ENCODE measurements at places on chromosomes 1 and 21. TPM values are rescaled to one million over a fixed set of nuclear protein-coding genes. Genes with fewer than 3 reads are reported as not detected.

The GNG12 gene
- total RNA-seq: 70.0 TPM

The OXCT2 gene
- total RNA-seq: 1.9 TPM

The RNASEL gene
- 1.2 TPM for total RNA-seq

The PKNOX1 gene
- total RNA-seq: 16.5 TPM

The A3GALT2 gene
- total RNA-seq: not detected

The SPATA21 gene
- total RNA-seq: not detected

- H3K27ac ChIP-seq: no peak overlapping the region
- no peaks in the 10 kb centered on the region for H3K27me3 ChIP-seq
- H3K36me3 ChIP-seq: peaks cover 17% of the 10 kb centered on the region
- no peak overlapping the region for H3K4me3 ChIP-seq
Measured at GRCh38 chr1:153746174-153746573, 18.3 kb downstream of the INTS3 start.

DNA sequence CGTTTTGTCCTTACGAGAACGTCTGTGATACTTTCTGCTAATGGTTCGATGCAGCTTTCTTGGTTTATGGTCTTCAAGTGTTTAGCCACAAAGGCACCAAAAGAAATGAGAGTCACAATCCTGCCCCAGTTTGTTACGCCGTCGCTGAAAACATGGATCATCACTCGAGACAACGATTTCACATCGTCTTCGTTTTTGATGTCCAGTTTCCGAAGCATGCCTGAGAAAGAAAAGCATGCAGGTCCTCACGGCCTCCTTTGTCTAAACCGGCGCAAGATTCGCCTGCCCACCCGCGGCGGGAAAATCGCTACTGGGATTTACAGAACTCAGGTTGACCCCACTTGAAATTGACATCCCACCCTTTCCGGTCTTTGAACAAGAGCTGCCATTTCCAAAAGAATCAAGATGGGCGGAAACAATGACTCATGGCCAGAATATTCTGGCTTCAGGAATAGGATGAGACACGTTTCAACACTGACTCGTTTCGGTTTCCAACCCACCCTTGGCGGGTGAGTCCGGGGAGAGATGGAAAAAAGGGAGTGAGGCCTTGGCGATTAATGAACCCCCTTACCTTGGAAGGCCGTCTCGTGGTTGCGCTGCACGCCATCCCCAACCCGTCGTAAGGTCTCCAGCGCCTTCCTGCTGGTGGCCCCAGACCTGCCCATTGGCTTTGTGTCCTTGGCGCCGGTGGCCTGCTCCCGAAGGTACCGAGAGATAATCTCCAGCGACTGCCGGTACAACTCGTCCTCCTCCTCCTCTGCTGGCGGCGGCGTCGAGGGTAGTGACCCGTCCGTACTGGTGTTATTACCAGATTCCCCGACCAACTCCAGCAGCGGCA is 919 bp downstream of the MCL1 start:
- H3K4me3 ChIP-seq: peak overlapping the region; percentile 100
- peaks cover 22% of the 10 kb centered on the region for H3K4me1 ChIP-seq
- peaks cover 46% of the 10 kb centered on the region for H3K36me3 ChIP-seq
- peak overlapping the region; percentile 95 for H3K27ac ChIP-seq
- DNase-seq: no peak
- no peaks in the 10 kb centered on the region for H3K27me3 ChIP-seq

DNA sequence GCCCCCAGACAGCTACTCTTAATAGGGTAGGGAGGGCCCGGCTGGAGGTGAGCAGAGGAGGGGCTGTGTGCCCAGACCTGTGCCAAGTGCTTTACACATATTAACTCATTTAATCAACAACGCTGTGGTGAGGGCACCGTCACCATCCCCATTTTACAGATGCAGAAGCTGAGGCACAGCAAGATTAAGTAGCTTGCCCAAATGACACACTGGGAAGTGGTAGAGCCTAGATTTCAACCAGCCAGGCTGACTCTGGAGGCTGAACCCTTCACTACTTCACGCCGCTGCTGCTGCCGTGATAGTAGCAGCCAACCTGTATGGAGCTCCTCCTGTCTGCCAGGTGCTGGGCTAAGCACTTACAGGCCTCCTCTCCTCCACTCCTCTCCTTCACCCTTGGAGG is 127.2 kb downstream of the PTPRU start:
- H3K4me1 ChIP-seq: no peaks in the 10 kb centered on the region
- H3K27me3 ChIP-seq: peaks cover 12% of the 10 kb centered on the region
- DNase-seq: no peak
- H3K4me3 ChIP-seq: no peak overlapping the region
- no peak overlapping the region for H3K27ac ChIP-seq
- H3K36me3 ChIP-seq: no peaks in the 10 kb centered on the region

- H3K27me3 ChIP-seq: no peaks in the 10 kb centered on the region
- DNase-seq: no peak
- no peak overlapping the region for H3K4me3 ChIP-seq
- H3K36me3 ChIP-seq: no peaks in the 10 kb centered on the region
Measured at GRCh38 chr1:96843196-96843595, 121.6 kb downstream of the PTBP2 start.

DNA sequence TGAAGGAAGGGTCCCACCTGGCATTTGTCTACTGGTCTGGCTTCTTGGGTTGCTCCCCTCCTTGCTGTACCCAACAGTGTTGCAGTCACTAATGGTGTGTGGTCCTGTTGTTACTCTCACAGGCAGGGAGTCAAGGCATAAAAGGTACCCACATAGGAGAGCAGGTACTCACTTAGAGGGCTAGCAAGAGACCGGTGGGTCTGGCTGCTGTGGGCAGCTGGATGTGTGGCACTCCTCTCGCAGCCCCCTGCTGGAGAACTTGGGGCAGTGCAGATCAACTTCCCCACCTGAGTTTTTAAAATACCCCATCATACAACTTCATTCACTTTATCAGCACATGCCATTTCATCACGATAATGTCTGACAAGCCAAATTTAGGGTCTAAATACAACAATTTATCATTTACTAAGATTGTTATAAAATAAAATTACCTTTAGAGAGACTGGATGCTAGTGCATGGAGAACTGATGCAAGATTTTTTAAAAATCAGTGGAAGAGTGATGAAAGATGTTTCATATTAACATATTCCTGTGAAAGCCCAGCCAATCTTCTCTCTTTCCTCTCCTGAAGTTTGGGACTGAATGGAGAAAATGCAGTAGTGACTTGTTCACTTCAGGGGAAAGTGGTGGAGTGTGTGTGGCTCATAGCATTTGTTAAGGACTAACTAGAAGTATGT is 42.8 kb downstream of the ACP6 start:
- H3K36me3 ChIP-seq: peaks cover 5% of the 10 kb centered on the region
- peak; percentile 51 for DNase-seq
- no peak overlapping the region for H3K27ac ChIP-seq
- H3K27me3 ChIP-seq: no peaks in the 10 kb centered on the region

GRCh38 chr1:64757213-64757612 is 12.3 kb downstream of the RAVER2 start:
- no peaks in the 10 kb centered on the region for H3K27me3 ChIP-seq
- no peak overlapping the region for H3K27ac ChIP-seq
- H3K4me3 ChIP-seq: no peak overlapping the region

DNA sequence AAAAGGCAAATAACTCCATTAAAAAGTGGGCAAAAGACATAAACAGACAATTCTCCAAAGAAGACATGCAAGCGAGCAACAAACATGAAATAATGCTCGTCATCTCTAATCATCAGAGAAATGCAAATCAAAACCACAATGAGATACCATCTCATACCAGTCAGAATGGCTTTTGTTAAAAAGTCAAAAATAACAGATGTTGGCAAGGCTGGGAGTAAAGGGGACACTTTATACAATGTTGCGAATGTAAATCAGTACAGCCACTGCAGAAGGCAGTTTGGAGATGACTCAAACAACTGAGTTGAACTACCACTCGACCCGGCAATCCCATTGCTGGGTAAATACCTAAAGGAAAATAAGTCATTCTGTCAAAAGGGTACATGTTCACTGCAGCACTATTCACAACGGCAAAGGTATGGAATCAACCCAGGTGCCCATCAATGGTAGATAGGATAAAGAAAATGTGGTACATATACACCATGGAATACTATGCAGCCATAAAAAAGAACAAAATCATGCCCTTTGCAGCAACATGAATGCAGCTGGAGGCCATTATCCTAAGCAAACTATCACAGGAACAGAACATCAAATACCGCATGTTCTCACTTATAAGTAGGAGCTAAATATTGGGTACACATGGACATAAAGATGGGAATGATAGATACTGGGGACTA is 25.9 kb downstream of the TSPAN2 start:
- no peaks in the 10 kb centered on the region for H3K4me1 ChIP-seq
- no peaks in the 10 kb centered on the region for H3K27me3 ChIP-seq
- no peak overlapping the region for H3K27ac ChIP-seq
- no peaks in the 10 kb centered on the region for H3K36me3 ChIP-seq
